Cortex of kidney (tissue), 1 donor: ENCODE measurements at places on chromosomes 1 and 21.

- DNase-seq = no peak
Measured at GRCh38 chr1:224106568-224107281, 7.2 kb upstream of the FBXO28 start.

DNA sequence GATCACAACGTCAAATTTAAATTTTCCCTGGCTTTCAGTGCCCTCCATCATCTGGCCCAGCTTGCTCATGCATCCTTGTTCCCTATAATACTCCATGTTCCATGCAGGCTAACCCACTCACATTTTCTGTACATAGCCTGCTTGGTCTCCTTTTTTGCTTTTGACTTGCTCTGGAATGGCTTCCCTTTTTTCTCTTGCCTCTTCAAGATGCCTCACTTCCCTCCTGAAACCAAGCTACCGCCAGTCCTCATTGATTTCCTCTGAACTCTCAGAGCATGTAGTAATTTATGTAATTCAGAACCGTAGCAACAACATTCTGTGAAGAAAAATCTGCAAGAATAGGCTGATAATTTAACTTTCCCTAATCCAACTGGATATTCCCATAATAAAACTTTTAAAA is 10.3 kb downstream of the CAP1 start:
- no peak for DNase-seq

- no peak for DNase-seq
Measured at GRCh38 chr21:46036696-46037330, 55.2 kb downstream of the COL6A1 start.

DNA sequence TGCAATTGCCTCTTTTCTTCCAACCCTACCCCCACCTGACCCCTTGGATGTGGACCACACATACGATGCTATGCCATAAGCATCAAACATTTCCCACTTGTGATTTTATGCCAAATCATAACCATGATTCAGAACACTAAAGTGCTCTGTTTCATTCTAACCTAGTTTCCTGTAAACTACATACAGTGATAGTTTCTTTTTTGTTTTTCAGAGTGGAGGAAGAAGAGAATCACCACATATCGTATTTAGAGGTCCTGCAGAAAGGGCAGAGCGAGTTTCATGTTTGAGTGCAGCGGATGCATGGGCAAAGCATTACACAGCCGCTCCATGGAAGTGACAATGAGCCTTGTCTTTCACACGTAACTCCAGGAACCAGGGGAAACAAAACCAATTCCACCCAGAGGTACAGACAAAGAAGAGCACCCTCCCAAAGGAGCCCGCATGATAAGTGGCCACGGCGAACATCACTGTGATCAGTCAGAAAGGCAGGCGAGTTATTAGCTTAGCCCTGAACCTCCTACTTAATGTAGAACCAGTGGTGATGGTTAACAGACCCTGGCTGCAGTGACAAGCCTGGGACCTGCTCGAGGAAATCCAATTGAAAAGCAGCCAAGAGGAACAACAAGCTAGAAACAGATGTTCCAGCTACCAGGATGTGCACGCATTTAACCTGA is 64.0 kb upstream of the ZNF281 start:
- DNase-seq = no peak

GRCh38 chr1:171355727-171356126 is 41.7 kb downstream of the FMO4 start:
- DNase-seq = no peak

GRCh38 chr1:66415866-66416265 is 118.1 kb upstream of the SGIP1 start:
- no peak for DNase-seq

DNA sequence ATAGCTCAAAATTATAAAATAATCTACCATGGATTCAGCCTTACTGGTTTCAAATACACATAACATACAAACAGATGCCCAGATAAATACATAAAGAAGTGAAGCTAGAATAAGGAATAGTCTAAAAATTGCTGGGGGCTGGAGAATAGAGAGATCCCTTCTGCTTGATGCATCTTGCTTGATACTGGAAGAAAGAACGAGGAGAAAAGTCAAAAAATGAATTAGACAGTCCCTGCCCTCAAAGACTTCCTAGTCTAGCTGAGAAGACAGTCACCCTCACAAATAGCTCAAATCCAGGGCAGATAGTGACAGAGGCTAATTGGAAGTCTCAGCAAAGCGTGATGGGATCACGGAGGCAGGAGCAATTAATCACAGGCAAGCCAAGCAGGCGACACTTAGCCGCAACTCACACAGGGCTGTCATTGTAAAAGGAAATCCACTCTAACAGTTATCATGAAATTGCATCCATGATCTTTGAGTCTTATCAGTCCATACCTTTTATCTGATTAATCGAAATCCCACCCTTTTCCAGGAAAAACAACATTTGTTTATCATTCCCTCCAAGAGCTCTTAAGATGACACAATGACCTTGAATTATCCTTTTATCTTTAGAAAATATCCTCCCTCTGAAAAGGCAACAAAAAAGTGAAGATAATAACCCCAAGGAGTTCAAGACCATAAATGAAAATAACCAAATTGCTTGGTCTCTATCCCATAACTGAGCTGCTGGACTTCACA is 59.7 kb upstream of the TIAM1 start:
- no peak for DNase-seq

GRCh38 chr1:70093250-70093975 is 112.0 kb downstream of the LRRC40 start:
- DNase-seq = no peak

DNA sequence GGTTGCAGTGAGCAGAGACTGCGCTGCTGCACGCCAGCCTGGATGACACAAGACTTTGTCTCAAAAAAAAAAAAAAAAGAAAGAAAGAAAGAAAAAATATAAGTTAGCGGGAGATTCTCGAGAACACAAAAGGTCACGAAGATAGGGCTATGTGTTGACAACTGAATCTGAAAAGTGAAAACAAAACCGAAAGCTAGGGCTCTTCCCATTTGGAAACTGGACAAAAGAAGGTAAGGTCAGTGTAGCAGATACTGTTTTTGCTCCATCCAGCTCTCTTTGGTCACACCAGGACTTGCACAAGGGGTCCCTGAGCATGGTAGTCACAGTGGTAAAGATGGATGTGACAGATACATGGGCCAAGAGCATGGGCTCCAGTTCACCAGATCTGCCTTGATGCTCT is 60.4 kb upstream of the MAP10 start:
- DNase-seq = no peak
